ENCODE measurements at places on chromosomes 3 and 15. TPM values are rescaled to one million over a fixed set of nuclear protein-coding genes. Genes with fewer than 3 reads are reported as not detected.

The LRRIQ4 gene
- 0.82 TPM for total RNA-seq

The ATP2B2 gene
- total RNA-seq = 62.8 TPM

The TTLL13 gene
- total RNA-seq = under 0.01 TPM

The RCN2 gene
- 65.2 TPM for total RNA-seq

The CGNL1 gene
- total RNA-seq = 5.7 TPM

The ENTPD3 gene
- 3.3 TPM for total RNA-seq
